Stimulated activated CD8-positive, alpha-beta memory T cell treated with anti-CD3 and anti-CD28 coated beads, Interleukin-7, amount 100 ng/mL, for 24 hours (primary cell): ENCODE measurements at places on chromosomes 1 and 21.

DNA sequence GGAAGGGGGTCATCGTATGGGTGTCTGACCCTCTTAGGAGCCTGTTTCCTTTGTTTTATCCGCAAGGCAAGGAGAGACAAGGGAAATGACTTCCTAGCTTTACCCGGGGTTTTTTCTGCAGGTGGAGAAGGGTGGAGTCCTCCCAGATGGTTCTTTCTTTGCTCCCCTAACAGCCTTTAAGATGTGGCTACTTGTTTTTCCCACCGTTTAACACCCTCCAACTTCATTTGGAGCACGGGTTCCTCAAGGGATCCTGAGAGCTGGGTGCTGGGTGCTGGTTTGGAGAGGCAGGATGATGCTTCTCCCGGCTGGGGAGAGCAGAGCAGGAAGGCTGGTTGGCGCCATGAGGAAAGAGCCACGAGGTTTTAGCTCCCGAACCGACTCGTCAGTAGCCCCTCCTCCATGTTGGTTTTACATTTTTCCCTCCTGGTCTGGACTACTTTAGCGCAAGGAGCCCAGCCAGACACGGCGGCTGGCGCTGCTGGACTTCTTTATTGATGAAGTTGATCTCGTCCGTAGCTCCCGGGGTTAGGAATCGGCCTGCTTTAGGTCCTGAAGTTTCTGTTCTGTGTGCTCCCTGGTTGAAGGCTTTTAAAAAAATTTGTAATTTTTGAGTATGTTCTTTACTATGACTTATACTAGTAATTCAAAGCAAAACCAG lies 1.4 kb downstream of the UCK2 start:
- DNase-seq, result no peak

DNA sequence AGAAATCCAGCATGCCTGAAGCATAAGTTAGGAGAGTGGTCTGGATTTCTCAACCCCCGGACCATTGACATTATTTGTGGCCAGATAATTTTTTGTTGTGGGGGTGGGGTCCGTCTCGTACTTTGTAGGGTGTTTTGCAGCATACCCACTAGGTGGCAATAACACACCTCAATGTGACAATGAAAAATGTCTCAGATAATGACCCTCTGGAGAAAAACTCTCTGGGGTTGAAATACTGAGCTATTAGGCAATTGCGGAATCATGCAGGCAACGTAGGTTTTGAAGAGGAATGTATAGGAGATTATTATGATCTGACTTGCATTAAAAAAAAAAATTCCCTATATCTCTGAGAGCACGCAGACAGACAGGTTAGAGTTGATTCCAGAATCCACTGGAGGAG lies 25.3 kb upstream of the RRP15 start:
- DNase-seq, result no peak

GRCh38 chr1:31927661-31927980 lies 10.5 kb downstream of the PTP4A2 start:
- DNase-seq, result no peak

GRCh38 chr21:38664315-38664714 lies 141.4 kb upstream of the ETS2 start:
- DNase-seq, result no peak

- no peak for DNase-seq
Measured at GRCh38 chr1:203039609-203040512, 13.6 kb downstream of the PPFIA4 start.

DNA sequence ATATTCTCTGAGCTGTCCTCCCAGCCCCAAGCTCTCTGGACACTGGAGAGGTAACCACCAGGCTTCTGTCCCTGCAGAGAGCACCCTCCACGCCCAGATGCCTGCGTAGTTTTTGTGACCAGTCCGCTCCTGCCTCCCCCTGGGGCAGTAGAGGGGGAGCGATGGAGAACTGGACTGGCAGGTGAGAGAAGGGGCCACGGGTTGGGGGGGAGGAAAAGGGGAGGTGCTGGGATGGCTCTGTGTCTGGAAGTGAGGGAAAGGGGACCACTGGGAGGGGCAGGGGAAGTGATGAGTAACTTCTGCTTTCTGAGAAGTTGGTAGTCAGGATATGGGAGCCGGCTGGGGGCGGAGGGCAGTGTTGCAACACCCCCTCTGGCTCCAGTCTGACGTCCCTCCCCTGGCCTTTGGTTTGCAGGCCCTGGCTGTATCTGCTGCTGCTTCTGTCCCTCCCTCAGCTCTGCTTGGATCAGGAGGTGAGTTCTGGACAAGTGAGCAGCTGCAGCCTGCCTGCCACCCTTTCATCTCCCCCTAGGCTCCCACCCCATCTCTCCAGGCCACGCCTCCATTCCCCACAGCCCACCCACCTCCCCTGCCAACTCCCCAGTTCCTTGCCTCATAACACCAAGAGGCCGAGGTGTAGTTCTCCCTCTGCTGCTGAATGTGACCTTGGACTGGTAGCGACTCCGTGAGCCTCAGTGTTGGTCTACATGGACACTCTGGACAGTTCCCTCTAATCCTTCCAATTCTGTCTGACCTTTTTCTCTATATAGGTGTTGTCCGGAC lies 3.1 kb downstream of the ADAMTSL4 start:
- DNase-seq, result no peak

GRCh38 chr1:109793089-109793485 lies 29.4 kb upstream of the EPS8L3 start:
- DNase-seq, result no peak

DNA sequence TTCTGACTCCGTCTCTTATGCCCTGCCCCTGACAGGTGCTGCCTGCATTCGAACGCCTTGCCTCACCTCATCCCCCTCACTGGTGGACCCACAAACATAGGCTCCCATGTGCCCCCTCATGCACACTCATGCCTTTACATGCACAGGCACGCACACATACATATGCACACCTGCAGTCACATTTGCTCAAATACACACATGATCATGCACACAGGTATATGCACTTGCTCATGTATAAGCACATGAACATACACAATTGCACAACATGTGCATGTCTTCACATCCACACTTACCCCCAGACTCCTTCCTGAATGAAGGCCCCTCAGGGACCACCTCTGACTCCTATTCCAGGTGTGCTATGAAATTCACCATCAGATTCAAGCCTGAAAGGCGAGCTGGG lies 506.9 kb downstream of the PTPRU start:
- DNase-seq, result no peak

GRCh38 chr1:98947071-98947470 lies 57.6 kb downstream of the PLPPR5 start:
- no peak for DNase-seq

- DNase-seq, result no peak
Measured at GRCh38 chr1:27220096-27220495, 14.3 kb upstream of the WDTC1 start.

DNA sequence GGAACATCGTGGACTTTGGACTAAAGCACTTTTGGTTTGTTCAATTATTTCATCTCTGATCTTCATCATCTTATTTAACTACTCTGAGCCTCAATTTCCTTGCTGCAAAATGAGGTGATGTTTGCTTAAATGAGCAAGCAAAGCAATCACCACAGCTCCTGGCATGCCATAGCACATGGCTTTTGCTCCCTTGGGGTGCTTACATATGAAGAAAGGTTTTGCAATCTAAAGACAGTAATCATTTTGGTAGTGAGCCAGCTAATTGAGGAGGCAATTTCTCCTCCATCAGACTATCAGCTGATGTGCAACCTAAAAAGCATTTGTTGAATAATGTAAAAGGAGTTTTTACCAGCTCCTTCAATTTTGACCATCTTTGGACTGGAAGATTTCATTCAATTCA lies 68.8 kb upstream of the KCNJ15 start:
- no peak for DNase-seq

DNA sequence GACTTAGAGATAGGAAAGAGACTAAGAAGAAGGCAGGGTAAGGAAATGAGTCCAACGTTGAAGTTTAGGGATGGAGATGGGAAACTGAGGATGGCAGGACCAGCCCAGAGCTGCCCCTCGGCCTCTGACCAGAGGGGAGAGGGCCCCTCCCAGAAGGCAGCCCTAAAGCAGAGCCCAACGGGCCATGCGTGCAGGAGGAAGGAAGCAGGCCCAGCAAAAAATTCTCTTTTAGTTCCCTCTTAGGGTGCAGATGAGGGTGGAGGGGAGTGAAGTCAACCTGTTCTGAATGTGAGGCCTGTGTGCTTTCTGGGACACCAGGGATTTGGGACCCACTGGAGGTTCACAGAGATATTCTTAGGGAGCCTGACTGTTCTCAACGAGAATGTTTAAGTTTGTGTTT lies 225.4 kb downstream of the RHOU start:
- no peak for DNase-seq

DNA sequence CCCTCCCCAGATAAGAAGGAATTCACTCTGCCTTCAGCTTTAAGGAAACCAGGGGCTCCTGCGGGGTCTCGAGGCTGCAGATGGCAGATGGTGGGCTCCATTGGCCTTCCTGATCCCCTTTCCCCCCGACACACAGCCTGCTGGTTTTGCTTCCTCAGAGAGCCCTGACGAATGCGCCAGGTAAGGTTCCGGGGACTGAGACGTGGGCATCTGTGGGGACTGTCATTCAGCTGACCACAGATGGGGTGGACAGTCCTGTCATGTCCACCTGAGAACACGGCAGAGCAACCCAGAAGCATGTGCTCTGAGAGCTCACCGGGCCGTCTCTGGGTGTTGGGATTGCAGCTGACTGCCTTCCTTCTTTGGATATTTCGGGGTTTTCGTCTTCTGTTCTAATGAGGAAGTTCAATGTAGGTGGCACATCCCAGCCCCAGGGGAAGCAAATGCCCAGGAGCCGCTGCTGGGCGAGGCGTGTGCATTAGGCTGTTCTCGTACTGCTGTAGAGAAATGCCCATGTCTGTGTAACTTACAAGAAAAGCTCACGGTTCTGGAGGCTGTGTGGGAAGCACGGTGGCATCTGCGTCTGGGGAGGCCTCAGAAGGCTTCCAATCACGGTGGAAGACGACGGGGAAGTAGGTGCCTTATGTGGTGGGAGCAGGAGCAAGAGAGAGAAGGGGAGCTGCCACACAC lies 22.6 kb upstream of the TTC34 start:
- DNase-seq, result no peak

GRCh38 chr1:203402629-203403337 lies 51.9 kb upstream of the FMOD start:
- DNase-seq, result no peak

GRCh38 chr1:189022015-189022414 lies 1455.6 kb downstream of the BRINP3 start:
- DNase-seq, result no peak

GRCh38 chr1:115428256-115428655 lies 90.2 kb upstream of the NGF start:
- no peak for DNase-seq

DNA sequence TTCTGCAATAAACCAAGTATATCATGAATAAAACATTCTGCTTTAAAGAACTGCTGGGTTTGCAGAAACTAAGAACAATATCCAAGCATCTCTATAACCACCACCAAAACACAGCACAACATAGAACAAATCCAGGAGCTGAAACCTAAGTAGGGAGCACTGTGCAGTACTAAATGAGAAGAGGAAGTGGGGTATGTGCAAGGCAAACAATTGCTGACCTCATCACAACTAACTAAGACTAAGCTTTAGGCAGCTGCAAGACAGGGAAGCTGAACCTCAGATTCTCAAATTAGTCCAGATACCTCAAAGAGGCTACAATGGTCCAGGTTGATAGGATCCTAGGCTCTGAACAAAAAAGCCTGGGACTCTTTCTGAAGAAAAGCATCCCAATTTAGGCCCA lies 172.6 kb downstream of the SLC44A5 start:
- no peak for DNase-seq

- DNase-seq, result no peak
Measured at GRCh38 chr1:24379733-24380315, 33.8 kb downstream of the STPG1 start.

GRCh38 chr1:39819091-39819812 lies 30.6 kb upstream of the BMP8B start:
- DNase-seq, result no peak

DNA sequence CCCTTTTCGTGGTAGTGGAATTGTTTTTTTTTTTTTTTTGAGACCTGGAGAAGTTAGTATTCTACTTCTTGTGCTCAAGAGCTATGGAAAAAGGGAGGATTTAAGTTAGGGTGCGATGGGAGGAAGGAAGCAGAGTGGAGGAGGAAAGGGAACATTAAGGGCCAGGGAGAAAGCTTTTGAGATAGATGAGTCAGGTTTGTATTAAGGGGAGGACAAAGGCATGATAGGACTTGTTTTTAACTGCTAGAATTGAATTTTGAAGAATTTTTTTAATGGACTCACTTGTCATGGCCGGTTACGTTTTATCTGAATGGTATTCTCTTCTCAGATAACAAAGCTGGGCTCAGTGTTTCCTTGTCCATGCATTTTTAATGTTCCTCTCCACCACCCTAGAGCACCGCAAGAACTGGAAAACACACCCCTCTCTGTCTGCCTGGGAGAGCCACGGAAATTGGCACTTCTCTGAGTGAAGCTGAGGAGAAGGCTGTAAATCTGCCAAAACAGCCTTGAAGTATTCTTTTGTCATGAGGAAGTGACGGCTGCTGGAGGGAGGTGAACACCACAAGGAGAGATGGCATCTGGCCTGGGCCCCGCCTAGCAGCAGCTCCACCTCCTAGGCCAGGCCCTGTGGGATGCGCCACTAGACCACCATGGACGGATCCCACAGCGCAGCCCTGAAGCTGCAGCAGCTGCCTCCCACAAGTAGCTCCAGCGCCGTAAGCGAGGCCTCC lies 3.5 kb downstream of the NIPAL3 start:
- DNase-seq, result no peak

DNA sequence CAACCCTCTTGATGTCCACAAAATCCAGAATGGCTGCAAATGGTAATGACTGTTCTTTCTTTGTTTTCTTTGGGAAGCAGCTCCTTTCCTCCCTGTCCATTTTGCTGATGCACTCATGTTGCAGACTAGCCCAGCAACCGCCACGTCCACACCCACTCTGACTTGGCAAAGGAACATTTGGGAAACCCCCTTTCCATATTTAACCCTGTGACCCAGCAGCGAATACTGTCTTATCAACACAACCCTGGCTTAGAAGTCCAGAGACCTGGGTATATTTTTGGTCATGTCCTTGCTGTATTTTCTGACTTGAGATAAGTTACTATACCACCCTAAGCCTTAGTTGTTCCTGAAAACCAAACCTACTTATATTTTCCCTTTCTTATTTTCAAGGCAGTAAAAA lies 18.1 kb upstream of the SHE start:
- no peak for DNase-seq

DNA sequence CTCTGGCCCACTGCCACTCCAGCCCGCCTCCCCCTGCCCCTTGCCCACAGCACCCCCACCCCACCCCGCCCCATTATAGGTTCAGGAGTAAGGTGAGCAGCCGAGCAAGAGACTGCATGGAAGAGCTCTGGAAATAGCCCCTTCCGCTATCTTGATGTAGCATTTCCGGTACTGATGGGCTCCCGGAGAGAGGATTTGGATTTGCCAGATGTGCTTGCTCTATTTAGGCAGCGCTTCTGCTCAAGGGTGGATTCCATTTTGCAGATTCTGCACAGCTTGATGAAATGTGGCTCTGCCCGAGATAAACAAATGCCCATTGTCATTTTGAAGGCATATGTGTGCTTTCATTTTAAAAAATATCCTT lies 6.9 kb downstream of the TGFB2 start:
- no peak for DNase-seq

DNA sequence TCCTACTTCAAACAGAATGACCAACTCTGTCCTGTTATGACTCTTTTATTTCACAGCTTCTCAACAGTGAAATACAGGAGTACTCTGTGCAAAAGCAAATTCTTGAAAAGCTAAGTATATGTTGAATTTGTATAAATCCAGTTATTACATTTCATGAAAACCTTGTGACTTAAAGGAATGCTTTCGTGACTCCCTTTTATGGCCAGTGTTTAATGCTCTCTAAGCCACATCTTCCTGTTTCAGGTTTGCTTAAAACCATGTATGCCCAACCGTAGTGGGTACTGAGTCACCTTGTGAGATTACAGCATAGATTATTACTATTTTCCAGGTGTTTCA lies 40.2 kb upstream of the KIF1B start:
- no peak for DNase-seq

- DNase-seq, result no peak
Measured at GRCh38 chr1:43074244-43074643, 97.8 kb downstream of the EBNA1BP2 start.
